CD4-positive, alpha-beta T cell treated with Interferon gamma for 1 hour (primary cell): ENCODE measurements at places on chromosomes 13 and 19.

- DNase-seq = no peak
Measured at GRCh38 chr13:110334256-110334655, 27.2 kb downstream of the COL4A2 start.

DNA sequence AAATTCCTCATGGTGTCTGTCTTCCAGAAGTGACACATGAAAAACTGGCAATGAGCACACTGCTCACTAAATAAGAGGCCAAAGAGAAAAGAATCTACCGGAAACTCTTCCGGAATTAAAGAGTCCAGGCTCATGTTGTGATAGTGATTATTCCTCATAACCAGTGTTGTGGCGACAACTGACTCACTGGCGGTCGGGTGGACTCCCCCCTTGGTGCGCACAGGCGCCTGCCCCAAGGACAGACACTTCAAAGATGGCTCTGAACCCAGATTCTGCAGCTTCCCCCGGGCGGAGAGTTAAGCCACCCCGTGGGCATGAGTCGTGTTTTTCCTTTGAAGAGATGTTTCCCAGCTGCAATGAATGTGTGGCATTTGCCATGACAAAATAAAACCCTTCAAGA lies 10.3 kb downstream of the IL17D start:
- DNase-seq = no peak

DNA sequence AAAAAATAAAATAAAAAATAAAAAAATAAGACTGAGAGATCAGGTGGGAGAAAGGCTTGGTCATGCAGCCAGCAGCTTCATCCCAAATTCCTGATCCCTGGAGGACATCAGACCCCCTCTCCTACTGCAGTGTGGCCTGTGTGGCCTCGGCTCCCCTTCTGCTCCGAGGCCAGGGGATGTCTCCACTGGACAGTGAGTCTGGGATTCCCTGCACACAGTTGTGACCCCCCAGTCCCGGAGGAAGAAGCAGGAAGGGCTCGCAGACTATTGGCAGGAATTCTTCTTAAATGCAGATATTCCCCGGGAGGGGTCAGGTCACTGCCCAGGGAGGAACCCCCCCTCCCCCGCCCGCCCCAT lies 41.9 kb downstream of the ZNF627 start:
- DNase-seq = no peak

GRCh38 chr13:39494633-39495032 lies 108.4 kb downstream of the LHFPL6 start:
- no peak for DNase-seq

- no peak for DNase-seq
Measured at GRCh38 chr19:34967551-34967950, 3.5 kb upstream of the ZNF792 start.

- DNase-seq = no peak
Measured at GRCh38 chr13:73138638-73139491, 80.1 kb downstream of the KLF5 start.

DNA sequence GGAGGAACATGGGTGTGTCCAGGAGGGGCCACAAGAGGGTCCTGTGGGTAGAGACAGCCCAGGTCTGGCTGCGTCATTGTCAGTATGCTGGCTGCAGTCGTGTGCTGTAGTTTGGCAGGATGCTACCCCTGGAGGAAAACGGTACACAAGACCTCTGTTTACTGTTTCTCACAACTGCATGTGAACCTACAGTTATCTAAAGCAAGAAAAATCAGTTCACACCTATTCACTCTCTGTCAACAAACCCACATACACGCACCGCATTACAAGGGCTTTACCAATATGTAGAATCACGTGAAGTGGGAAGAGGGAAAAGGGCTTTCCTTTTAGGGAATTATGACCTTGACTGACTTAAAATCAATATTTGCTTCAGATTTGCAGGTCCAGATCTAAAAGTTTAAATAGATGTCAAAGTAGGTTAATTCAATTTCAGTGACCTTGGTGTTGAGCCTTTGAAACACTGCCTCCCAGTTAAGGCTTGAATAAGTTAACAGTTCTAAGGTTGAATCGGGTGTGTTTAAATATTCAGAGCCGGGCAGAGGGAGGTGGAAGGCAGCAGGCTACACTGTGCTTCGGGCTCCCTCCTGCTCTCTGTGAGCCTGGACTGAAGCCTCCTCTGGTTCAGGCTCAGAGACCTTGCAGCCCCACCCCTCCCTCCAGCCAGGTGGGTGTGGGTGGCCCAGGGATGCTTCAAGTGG lies 17.2 kb upstream of the MCF2L start:
- DNase-seq = no peak

DNA sequence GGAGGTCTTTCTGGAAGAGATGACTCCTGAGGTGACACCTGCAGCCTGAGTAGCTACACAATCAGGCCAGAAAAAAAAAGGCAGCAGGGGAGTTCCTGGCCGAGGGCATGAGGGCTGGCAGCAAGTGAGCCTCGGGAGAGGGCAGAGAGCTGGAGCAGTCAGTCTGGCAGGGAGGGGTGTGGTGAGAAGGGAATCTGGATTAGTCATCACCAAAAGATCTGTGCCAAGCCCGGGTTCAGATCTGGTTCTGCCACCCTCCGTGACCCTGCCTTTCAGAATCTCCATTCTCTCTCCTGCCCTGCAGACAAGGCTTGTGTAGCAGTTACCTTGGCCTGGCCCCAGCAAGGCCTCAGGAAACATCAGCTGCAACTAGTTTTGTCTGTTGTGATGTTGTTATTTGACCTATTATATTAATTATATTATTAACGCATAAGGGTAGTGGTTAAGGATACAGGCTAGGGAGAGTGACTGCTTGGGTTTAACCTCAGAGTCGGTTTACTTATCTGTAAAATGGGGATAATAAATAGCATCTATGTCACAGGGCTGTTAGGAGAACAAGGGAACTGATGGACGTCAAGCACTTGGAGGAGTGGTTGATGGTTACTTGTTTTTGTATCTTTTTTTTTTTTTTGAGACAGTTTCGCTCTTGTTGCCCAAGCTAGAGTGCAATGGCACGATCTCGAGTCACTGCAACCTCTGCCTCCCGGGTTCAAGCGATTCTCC lies 2.7 kb upstream of the CAPNS1 start:
- no peak for DNase-seq

DNA sequence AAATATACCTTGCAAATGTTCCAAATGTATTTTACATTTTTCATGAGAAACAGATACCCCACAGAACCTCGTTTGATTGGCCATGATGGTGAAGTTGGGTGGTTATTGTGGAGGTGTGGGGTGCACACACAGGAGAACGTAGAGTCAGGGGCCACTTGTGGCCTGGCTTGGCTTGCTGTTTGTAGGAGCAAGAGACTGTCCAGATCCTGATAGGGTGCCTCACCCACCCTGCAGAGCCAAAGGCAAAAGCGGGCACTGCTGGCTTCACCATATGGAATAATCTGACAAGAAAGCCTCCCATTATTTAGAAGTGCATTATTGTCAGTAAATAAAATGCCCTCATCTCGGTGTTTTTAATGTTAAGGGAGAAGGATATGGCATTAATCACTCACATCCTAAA lies 330.2 kb downstream of the TEX29 start:
- no peak for DNase-seq

DNA sequence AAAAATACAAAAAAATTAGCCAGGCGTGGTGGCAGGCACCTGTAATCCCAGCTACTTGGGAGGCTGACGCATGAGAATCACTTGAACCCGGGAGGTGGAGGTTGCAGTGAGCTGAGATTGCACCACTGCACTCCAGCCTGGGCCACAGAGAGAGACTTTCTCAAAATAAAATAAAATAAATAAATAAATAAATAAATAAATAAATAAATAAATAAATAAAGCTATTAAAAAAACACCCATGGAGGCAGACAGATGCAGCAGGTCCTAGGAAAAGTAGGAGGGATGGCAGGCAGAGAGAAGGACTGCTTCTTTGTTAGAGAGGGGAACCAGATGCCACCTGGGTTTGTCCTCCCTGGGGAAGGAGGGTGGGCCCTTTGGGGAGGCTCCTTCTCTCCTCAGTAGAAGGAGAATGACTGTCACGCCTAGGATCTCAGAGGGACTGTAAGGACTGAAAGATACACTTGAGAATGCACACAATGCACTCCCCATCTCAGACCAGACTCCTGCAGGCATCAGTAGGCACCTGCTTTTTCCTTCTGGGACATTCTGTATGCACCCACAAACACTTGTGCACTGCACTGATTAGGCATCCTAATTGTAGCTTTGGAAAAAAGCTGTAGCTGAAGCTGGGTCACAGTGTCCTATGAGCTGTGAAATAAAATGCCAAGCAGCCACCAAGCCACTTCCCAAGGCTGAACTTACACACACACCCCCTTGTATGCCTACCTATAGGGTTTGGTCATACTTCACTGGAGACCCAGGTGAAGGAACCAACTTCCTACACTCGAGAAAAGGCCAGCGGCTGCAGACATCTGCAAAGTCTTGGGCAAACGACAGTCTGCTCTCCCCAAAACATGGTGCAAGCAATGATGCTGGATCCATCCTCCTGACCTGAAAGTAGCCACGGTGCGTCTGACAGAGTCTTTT lies 18.9 kb upstream of the SLC35E1 start:
- DNase-seq = no peak

GRCh38 chr19:36198119-36198518 lies 16.3 kb downstream of the ZNF565 start:
- DNase-seq = no peak

GRCh38 chr13:23718996-23719395 lies 148.8 kb downstream of the TNFRSF19 start:
- no peak for DNase-seq

GRCh38 chr13:37100731-37101130 lies 4.7 kb downstream of the CSNK1A1L start:
- no peak for DNase-seq

GRCh38 chr13:113527272-113527958 lies 36.9 kb upstream of the DCUN1D2 start:
- no peak for DNase-seq

DNA sequence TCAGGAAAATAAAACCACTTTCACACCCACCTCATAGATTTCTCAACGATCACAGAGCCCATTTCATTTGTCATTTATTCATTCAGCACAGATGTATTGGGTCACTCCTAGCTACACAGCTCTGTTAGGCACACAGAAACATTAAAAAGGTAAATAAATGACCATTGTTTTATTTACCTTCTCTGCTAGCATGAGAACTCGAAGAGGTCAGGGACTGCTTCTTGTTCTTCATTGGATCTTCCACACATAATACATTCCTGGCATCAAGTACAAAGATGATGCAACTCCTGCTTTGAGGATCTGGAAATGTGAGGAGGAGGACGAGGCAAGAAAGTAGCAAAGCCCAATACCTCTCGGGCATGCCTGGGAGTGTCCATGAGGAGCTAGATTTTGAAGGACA lies 168.1 kb downstream of the RBM26 start:
- DNase-seq = no peak

DNA sequence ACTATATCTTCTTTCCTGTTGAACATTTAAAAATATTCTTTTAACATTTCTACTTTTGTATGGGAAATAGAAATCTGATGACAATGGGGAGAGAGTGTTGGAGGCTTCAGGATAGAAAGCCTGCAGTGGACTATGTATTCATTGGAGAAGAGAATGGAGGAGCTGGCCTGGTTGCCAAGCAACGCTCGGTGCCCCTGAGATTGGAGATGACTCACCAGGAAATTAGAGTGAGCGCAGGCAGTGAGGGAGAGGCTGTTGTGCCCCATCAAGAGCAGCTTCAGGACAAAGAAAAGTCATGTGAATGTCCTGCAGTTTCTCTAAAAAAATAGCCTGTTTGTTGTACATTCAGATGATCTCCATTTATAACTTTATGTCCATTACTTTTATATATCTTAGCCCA lies 48.7 kb upstream of the ZNF835 start:
- no peak for DNase-seq

DNA sequence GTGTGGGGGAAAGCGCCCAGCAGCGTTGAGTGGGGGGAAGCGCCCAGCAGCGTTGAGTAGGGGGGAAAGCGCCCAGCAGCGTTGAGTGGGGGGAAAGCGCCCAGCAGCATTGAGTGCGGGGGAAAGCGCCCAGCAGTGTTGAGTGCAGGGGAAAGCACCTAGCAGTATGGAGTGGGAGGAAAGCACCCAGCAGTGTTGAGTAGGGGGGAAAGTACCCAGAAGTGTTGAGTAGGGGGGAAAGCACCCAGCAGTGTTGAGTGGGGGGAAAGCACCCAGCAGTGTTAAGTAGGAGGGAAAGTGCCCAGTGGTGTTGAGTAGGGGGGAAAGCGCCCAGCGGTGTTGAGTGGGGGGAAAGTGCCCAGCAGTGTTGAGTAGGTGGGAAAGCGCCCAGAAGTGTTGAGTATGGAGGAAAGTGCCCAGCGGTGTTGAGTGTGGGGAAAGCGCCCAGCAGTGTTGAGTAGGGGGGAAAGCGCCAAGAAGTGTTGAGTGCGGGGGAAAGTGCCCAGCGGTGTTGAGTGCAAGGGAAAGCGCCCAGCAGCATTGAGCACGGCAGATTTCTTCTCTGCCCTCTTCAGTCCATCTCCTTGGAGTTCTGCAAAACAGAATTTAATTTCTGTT lies 138.4 kb downstream of the ATP11A start:
- no peak for DNase-seq

DNA sequence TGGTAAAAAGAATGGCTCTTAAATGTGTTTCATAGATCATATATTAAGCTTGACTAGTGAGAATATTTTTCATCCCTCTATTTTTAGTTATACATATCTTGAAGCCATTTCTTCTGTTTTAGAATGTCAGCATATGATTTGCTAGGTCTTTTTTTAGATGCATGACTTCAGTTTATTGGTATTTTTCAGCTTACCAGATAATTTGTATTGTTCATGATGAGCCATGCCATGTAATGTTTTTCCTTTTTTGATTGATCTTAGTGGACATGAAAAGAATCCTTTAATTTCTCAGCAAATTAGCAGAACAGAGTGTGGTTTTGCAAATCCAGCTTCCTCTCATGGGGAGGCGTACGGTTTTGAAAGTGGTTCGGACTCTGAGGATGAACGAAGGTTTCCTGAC lies 168.5 kb downstream of the LMO7 start:
- no peak for DNase-seq

- peak; percentile 82 for DNase-seq
Measured at GRCh38 chr13:48156466-48156865, 61.6 kb upstream of the MED4 start.

DNA sequence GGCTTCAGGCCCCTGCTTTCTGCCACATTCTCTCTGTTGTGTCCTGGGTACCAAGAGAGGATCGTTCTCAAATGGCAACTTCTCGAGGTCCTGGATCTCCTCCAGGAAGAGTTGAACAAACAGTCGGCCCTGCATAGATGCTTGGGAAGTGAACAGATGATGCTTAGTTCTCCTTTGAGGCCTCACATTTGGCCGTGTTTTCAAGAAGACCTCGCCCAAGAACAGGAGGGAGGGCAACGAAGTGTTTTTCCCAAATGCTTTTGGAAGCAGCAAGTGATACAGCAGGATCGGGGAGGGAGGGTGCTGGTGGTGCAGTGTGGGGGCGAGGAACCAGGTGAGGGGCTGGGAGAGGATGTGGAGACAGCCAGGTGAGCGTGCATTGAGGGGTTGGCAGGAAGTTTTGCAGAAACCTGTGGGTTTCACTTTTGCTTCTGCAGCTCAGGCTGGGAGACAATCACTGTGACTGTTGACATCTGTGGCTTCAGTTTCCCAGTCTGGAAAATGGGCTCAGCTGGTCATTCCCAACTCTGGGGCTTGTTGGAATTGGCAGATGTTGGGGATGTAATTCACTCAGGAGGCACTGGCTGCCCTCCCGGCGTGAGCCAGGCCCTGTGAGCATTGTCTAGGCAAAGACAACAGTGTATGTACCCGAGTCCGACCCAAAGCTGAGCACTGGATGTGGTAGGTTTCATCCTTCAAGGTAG lies 21.6 kb downstream of the MAST3 start:
- peak; percentile 36 for DNase-seq
